Right renal cortex interstitium (tissue), 3 donors: ENCODE measurements at places on chromosomes 12 and 14.

DNA sequence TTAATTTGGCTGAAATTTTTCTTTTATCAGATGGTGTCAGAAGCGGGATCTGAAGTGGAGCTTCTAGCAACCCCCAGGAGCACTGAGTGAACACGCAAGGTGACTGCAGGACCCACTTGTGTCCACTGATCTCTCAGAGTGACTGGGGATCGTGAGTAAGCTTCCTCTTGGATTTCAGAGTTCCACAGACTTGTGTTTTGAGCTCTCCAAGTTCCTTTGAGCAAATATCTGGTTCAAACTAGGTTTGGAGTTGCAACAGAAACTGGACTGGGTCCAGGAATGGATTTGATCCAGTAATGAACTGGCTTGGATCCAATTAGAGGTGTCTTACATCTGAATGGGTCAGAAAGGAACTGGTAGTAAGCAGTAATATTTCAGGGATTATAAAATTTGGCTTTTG is 24.7 kb upstream of the B4GALNT1 start:
- DNase-seq: no peak

DNA sequence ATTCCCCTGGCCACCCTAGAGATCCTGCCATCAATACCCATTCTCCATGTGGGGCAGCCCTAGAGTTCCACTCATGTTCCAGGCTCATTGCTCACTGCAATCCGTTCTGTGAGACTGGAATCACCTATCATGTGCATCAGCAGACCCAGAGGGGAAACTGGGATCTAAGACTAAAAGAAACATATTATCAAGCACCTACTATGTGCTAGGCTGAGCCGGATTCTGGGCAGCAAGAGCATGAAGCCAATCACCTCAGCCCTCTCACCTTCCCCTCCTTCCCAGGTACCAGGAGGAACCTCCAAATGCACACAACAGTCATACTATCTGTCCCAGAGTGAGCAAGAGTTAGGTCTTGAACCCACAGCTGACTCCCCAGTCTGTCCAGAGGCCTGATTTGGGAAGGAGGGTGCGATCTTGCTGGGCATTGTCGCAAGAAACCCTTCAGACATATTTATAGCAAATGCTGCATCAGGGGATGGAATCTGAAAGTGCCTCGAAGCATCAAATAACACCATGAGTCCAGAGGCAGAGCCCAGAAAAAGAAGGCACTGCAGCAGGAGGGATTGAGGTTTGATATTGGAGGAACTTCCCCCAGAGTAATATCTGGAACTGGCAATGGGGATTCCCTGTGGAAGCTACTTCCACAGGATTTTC is 6.7 kb upstream of the CACNB3 start:
- no peak for DNase-seq

DNA sequence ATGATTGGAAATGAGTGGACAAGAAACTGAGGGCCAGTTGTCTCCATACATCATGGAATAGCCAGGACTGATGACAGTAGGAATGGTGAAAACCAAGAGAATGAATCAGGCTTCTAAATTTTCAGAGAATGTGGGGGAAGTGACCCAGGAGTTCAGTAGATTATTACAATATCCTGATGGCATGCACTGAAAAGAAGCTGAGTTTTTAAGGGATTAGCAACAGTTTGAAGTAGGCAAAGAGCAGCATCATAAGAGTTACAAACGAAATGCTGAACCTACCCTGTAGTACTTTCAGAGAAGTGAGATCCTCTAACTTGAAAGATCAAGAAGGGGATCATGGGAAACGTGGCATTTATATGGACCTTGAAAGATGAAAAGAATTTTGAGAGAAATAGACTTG is 13.2 kb downstream of the SLC2A14 start:
- DNase-seq: no peak

- no peak for DNase-seq
Observed at GRCh38 chr12:14777271-14777670, 26.0 kb downstream of the WBP11 start.

- no peak for DNase-seq
Observed at GRCh38 chr14:53127151-53127550, 26.0 kb downstream of the DDHD1 start.

DNA sequence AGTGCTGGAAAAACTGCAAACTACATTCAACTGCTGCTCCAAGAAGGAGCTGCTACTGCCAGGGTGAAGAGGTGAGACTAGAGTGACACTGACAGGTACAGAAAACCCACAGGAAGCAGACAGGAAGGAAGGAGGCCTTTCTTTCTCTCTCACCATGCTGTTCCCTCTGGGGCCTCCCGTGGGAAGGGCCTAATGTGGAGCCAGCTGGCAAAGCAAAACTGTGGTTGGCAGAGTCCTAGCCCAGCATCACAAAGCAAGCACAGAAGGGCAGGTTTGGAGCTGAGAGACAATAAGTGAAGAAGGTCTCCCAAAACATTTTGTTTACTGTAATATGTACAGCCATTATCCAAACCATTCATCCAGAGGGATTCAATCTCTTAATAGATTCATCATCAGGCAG is 122.5 kb upstream of the MAX start:
- DNase-seq: no peak

DNA sequence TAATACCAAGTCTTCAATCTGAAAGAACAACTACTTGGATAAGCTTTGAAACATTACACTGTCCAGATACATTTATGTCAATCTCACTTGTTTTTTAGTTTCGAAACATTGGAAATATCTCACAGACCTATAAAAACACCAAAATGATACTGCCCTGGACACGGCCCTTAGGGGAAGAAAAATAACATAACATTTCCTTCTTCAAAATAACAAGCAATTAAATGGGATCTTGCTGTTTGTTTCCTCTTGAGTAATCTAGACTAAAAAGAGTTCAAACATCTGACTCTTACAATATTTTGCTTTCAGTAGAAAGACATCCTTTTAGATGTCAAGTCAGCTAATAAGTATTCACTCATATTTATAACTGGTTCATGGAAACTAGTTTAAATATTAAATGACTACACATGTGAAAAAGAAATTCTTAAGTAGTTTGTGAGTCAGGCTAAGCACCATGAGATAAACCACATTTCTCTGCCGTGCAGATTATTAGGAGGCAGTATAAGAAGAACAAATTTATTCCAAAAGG is 87.5 kb downstream of the EPS8 start:
- DNase-seq: no peak

DNA sequence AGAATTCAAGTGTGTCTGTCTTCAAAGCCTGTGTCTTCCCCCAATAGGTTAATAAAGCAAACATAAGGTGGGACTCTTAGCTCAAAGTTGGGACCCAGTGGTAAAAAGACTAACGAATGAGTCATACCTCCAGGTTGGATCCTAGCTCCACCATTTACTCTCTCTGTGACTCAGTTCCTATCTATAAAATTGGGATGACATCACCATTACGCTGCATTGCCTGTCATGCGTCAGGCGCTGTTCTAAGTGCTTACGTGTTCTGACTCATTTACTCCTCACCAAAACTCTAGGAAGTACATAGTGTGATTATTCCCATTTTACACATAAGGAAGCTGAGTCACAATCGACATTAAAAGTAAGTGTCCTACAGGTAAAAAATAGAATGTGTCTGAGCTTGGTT is 915.8 kb downstream of the VRK1 start:
- no peak for DNase-seq

- DNase-seq: no peak
Observed at GRCh38 chr12:107244584-107244983, 151.2 kb upstream of the CRY1 start.

GRCh38 chr14:23861666-23862065 is 91.9 kb upstream of the DHRS4 start:
- DNase-seq: no peak

DNA sequence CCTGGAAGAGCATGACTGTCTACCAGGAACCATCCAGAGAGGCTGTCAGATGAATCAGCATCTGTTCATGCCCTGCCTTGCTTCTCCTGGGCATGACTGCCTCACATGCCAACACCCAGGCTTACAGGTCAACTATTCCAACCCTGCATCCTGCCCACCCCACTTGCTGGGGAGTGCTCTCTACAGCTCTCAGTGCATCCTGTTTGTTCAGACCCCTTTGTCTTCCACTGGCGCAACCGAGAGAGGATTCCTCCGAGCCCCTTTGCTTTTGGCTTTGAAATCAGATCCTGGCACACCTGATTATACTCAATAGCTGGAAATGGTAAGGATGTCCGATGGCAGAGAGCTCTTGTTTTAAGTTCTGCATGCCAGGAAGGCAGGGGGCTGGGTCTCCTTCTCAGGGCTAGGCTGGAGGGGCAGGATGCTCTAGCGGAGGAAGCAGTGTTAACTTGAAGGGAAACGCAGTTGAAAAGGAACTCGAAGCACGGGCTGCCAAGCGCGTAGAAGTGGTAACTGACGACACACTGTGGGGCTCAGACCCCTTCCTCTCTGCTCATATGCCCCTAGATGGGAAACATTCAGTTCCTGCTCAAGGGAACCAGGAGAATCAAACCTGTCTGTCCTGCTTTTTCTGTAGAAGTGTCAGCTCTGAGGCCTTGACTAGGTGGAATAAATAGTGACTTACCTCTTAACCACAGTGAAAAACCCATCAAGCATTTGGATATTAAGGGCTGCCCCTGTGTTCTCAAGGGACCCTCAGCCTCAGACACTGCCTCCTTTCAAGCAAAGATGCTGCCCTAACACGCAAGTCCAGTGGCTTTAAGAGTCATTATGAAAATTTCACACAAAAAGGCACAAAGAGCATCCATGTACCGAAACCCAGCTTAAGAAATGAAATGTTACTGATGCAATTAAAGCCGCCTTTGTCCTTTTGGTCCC is 297.5 kb downstream of the ZFP36L1 start:
- DNase-seq: no peak

DNA sequence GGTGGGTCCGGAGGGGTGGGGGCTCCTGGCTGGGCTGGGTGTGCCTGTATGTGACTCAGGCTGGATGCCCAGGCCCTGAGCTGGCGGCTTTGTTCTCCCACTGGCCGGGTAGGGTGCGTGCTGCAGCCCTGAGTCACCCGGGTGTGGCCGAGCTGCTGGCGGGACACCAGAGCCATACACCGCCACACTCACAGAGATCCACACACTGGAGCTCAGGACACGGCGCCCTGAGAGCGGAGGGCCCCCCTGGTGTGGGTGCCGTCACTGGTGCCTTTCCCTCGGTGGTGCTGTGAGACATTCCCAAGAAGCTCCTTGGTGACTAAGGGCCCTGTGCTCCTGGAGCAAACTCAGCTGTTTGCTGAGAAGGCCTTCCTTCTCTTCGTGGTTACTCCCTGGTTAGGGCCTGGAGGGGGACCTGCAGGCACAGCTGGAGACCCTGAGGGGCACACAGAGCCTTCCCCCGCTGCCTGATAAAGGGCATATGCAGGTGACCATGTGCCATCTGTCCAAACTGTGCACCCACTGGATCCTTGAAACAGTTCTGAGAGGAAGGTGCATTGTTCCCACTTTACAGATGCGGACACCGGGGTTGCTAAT is 44.3 kb downstream of the KRT80 start:
- no peak for DNase-seq

DNA sequence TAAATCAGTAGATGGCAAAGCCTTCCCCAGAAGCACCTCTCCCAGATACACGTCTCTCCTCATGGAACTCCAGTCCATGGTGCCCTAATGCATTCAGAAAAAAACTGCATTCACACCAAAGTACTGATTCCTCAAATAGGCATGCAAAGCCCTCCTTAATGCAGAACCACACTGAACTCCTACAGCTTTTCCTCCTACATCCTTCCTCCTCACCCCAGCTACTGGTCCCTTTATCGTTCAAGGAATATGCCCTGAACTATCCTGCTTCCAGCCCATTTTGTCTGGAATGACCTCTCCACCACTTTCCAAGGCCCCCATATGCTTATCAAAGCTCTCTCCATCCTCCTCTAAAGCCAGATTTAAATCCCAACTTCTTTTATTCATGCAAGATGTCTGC is 21.3 kb downstream of the SMUG1 start:
- no peak for DNase-seq

GRCh38 chr14:89957791-89958190 is 2.1 kb downstream of the TDP1 start:
- no peak for DNase-seq

GRCh38 chr12:15393995-15394394 is 71.7 kb downstream of the PTPRO start:
- DNase-seq: no peak
